ENCODE measurements at places on chromosomes 4 and X. TPM values are rescaled to one million over a fixed set of nuclear protein-coding genes. Genes with fewer than 3 reads are reported as not detected.

TMPRSS11F gene
- total RNA-seq, result not detected

KLF8 gene
- total RNA-seq, result 3.1 TPM

ATP8A1 gene
- 14.6 TPM for total RNA-seq

ATP2B3 gene
- total RNA-seq, result not detected

ART3 gene
- total RNA-seq, result 136 TPM

PSAPL1 gene
- not detected for total RNA-seq

ATP1B4 gene
- not detected for total RNA-seq

FAM114A1 gene
- total RNA-seq, result 25.3 TPM

RPA4 gene
- total RNA-seq, result 0.19 TPM

DNA sequence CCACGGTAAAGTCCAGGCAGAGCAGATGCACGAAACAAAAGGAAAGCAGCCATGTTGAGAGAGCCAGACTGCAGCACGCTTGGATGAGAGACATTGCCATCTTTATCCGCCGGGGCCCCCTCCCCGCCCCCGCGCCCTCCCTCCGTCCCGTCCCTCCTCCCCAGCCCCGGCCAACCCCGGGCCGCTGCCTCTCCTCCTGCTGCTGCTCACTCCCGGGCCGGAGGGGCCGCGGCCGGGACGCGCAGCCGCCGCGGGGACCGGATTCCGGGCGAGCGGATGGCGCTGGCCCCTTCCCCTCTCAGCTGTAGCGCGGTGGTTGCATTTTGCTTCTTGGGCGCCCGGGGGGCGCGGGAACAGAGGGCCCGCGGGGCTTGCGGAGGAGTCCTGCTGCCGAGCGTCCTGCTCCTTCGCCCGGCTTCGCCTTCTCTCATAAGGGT lies 542 bp downstream of the RNF150 start:
- no peak for DNase-seq

GRCh38 chrX:136665258-136665900 lies 17.4 kb downstream of the CD40LG start:
- no peak for DNase-seq

- no peak for DNase-seq
Observed at GRCh38 chr4:7739918-7740865, 199.5 kb downstream of the AFAP1 start.

- no peak for DNase-seq
Observed at GRCh38 chrX:154357205-154357604, 17.2 kb downstream of the FLNA start.

- no peak for DNase-seq
Observed at GRCh38 chr4:105234582-105234981, 87.9 kb downstream of the TET2 start.

DNA sequence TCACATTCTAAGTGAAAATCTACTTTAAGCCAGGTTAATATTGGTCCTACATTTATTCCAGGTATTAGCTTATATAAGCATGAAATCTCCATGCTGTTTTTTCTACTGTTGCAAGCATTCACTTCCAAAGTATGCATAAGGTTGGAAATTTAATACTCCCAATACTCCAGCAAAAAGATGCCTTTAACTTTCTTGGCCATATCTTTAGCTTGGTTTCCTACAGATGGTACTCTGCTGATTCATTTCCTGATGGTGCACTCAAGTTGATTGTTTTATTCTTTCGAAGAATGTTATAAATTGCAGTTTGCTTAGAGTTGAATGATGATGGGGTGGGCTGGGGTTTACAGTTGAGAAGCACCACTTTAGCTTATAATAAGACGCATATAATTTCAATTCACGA lies 330.2 kb downstream of the PTTG2 start:
- no peak for DNase-seq

DNA sequence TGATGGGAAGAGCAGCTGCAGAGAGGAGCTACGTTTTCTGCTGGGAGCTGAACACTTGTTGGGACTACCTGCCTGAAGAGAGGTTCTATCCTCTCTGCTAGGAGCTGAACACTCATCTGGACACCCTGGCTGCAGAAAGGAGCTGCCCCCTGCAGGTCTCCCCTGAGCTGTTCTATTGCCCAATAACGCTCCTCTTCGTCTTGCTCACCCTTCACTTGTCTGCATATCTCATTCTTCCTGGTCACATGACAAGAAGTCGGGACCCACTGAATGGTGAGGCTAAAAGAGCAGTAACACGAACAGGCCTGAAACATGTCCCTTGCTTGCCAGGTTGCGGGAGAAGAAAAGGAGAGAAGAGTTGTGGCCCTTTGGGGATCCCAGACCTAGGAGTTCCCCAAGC lies 27.8 kb downstream of the NAA11 start:
- no peak for DNase-seq

DNA sequence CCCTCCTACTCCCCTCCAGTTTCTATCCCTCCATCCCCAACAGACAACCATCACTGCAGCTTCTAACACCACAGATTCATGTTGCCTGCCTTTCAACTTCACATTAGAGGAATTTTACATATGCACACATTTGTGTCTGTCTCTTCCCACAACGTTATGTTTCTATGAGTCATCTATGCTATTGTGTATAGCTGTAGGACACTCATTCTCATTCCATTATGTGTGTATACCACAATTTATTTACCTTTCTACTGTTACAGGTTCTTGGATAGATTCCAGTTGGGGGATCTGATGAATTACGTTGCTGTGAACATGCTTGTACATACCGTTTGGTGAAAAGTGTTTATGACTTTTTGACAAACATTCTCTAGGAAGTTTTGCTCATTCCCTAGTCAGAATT lies 58.8 kb upstream of the TRPC3 start:
- DNase-seq, result no peak

DNA sequence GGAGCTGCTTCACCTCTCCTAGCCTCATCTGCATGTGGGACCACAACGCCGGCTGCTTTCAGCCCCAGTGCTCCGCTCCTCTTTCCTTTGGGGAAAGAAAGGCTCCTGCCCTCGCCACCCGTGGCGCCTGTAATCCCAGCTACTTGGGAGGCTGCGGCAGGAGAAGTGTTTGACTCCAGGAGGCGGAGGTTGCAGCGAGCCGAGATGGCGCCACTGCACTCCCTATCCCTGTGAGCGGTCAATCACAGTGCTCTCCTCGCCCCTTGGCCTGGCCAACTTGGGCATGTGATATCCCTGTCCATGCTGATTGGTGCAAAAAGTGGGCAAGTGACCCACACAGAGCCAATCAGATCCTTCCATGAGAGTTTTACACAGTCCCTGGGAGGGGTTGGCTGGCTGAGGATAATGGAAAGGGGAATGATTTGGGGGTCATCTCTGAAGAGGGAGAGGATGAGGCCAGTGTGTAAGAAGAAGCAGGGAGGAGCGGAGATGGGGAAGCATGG lies 56.2 kb downstream of the WFS1 start:
- DNase-seq, result no peak

DNA sequence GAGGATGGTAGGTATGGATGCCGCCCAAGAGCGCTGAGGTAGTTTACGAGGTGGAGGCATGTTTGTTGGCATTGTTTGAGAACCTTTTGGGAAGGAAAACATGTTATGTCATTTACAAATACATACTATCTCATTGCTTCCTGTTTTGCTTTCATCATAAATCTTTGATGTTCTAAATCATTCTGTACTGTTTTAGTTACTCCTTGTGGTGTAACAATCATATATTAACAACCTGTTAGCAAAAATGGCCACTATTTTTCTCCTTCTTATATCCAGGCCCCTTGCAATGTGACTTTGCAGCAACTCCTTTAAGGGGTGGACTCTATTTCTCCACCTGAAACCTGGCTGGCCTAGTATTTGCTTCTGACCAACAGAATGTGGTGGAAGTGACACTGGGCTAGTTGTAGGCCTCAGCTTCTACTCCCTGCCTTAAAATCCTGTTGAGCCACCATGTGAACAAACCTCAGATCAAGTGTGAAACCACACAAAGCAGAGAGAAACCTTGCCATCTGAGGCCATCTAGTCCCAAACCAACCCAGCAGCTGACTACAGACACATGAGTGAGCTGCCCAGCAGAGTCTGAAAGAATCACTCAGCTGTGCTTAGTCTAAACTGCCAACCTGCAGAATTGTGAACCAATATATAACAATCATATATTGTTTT lies 15.8 kb upstream of the CXorf38 start:
- no peak for DNase-seq
